ENCODE measurements at places on chromosomes 13 and 19.

DNA sequence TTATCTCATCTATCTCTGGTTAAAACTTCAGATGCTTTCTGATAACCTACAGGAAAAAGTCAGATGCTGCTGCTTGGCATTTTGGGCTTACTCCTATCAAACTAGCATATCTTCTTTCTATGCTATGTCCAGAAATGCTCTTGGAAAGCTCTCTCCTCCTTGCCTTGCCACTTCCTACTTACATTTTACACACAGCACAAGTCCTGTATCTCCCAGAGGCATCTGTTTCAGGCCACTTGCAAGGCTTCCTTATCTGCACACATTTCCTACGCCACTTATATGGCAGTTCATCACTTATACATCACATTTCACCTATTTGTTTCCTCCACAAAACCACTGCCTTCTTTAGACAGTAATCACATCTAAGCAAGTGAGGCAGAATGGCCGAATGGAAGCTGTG is 220.3 kb downstream of the DNAJC15 start:
- DNase-seq, result no peak

- no peak for DNase-seq
These were observed 10.7 kb downstream of the PPP1R37 start for GRCh38 chr19:45103508-45104319.

DNA sequence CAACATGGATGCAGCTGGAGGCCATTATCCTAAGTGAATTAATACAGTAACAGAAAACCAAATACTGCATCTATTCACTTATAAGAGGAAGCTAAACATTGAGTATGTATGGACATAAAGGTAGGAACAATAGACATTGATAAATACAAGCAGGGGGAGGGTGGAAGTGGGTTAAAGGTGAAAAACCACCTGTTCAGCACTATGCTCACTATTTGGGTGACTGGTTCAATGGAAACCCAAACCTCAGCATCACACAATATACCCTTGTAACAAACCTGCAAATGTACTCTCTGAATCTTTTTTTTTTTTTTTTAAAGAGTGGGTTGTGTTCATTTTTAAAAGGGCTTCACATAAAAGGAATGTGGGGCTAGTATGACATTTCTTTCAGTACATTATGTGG is 26.9 kb upstream of the CPB2 start:
- DNase-seq, result no peak

DNA sequence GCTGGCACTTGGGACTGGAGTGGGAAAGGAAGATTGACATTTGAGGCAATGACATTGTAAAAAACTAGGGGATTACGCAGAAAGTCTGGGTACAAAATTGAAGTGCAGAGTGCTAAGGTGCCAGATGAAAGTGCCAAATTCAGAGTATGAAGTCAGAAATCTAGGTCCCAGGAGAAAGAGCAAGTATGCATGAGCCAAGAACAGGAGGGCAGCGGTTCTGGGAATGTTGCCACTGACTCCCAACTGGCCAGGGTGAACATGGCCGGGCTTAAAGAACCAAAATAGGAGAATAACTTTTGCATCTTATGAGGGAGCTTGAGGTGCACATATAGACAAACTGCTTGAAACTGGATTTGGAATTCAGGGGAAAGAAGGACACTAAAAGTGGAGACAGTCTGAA is 495.8 kb upstream of the KLF12 start:
- no peak for DNase-seq

GRCh38 chr13:50990065-50990817 is 80.7 kb downstream of the RNASEH2B start:
- DNase-seq, result no peak

DNA sequence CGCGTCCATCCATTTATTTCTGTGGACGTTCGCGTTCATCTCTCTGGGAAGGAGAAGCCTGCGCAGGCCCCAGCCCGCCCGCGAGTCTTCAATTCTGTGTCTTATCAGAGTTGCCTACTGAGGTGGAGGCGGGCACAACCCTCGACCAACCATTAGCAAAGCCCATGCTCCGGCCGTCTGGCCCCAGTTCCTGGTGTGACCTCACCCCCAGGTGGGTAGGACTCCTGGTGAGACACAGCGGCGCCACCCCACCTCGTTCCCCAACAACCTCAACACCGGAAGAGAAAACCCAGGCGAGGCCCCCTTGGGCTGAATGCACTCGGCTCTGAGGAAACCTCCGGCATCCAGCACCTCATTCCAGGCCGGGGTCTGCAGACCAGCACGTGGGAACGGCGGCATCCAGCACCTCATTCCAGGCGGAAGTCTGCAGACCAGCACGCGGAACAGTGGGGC is 14.7 kb downstream of the ZNF787 start:
- no peak for DNase-seq

- peak; percentile 61 for DNase-seq
These were observed 15.8 kb downstream of the ZNF574 start for GRCh38 chr19:42091742-42092141.

DNA sequence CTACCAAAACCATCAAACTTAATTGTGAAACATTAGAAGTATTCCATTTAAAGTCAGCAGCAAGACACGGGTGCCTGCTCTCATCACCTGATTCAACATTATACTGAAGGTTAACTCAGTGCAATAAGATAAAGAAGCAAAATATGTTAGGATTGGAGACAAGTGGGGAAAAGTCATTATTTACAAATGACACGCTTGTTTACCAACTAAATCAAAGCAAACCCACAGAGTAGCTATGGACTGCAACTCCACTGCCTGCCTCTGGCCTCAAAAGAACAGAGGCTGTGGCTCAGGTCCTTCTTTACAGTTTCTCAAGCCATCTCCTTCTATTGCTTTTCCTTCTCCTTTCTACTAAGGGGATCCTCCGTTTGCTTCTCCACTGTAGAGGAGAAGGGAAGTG is 21.0 kb upstream of the ATP12A start:
- DNase-seq, result no peak

DNA sequence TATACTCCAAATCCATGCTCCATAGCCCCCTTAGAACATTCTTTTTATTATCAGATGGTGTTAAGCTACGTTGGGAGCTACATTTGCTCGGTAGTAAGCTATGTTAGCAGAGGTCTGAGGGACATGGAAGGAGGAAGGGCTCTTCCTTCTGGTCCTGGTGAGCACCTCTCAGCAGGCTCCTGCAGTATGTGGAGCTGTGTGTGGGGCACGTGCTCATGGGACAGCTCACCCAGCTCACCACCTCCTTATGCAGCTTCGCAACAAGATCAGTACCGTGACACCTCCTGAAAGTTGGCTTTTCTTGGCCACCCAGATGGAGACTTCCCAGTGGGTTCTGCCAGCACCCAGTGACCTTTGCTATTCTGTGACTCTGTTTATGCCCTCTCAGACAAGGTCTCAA is 400.5 kb upstream of the SLC10A2 start:
- DNase-seq, result no peak

DNA sequence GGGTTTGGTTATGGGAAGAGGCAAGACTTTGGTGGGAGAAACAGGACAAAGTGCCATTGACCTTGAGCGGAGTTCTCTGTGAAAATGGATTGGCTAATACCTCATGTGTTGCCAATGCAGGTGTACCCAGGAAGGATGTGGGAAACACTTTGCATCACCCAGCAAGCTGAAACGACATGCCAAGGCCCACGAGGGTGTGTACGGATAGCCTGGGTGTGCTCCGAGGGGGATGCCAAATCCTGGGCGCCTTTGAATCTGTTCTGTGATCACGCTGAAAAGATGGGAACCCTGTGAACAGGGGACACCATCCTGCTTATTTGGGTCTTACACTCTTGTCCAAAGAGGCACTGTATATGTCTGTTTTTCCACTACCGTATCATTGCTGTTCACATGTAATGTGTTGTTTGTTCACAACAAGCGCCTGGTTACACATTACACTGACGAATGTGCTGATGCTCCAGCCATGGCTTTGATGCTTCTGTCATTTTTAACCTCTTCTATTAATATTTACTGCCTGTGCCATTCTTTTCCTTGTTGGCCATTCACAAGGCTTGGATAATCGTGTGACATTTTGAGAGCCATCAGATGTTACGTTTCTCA is 8.3 kb downstream of the GTF3A start:
- DNase-seq, result no peak

DNA sequence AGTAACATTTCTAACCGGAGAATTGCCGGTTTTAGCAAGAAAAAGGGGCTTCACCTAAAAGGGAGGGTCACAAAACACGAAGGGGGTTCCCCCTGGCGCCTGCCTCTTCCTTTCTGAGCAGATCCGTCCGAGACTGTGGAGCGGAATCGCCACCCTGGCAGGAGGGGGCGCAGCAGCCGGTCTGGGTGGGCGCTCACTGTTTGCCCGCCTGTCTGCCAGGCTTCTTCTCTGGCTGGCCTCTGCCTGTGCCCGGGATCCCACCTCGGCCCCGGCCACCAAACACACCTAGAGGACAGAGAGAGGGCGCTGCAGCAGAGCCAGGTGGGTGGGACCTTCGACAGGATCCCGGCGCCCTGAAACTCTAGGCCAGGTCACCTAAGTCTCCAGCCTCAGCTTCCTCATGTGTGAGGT is 15.6 kb downstream of the LSM4 start:
- no peak for DNase-seq

DNA sequence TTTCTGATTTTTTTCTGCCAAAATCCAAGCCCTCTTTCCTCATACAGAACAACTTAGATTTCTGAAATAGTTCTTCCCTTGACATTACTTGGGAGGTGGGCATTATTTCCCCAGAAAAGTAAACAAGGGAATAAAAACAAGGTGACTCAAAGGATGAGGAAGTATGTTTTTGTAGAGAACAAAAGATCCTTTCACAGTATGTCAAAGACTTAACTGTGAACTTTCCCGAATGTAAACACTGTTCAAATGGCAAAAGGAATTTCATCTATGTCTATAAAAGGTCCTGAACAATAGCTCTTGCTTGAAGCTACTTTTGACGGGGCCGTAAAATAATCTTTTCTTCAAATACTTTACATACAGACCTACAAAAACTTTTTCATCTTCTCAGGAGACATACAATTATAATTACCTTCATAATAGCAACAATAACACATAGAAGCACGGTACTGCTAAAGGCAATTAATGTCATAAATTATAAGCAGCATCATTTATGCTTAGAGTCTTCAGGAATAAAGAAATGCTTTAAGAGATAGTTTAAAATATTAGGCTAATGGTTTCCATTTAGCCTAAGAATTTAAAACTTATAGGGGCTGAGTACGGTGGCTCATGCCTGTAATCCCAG is 191.1 kb downstream of the RGCC start:
- peak; percentile 86 for DNase-seq

GRCh38 chr13:43003010-43003409 is 11.0 kb upstream of the EPSTI1 start:
- no peak for DNase-seq

DNA sequence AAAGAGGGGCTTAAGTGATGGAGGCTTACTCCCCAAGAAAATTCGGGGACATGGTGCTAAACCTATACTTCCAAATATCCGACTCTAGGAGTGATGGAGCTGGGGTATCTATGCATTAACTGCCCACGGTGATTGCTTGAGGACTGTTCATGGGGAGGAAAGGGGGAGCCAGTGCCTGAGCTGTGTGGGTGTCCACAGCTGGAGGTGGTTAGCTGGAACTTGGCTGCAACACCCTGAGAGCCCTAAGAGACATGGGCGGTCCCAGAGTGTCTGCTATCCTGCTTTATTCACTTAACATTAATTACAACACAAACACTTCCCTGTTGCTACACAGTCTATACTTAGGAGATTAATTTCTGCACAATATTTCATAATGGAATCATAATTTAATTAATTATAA is 28.1 kb upstream of the POMP start:
- DNase-seq, result no peak

GRCh38 chr19:12994701-12995595 is at the start of gene NFIX:
Gene NFIX (plus strand): TSS chr19:12995475. CDS start chr19:12995838, 363 bp downstream.
- peak; percentile 55 for DNase-seq

DNA sequence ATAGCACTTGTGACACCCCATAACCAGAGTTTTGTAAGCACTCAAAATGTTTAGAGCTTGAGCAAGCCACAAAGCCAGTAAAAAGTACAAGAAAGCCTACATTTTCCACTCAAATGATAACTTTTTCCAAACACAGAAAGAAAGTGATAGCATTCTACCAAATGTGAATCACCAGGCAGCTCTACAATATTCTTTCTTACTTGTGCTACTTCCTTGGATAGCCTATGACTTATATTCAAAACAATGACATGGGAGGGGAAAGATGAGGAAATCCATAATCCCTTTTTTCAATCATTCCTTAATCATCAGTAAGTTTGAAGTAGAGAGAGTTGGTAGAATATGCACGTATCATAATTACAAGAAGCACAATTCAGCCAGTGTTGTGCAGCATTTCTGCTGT is 650.8 kb upstream of the PCDH9 start:
- DNase-seq, result no peak

DNA sequence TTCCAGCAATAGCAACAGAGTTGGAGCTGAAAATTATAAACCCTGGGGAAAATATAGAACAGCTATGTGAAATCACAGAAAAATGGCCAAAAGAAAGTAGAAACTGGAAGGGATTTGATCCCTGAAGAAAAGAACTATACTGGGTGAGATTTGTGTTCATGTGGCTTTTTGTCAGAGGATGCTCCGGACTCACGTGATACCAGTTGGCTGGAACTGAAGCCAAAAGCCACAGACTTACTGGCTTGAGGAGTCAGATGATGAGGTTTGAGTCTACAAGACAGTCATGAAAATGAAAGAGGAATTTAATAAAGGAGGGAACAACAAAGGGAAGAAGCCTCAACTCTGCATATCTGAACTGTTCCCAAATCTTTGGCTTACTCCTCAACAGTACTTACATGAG is 427.1 kb downstream of the GPC5 start:
- no peak for DNase-seq

GRCh38 chr13:110690516-110690915 is 15.4 kb downstream of the CARS2 start:
- DNase-seq, result no peak

- no peak for DNase-seq
These were observed 616 bp downstream of the TSHZ3 start for GRCh38 chr19:31348481-31349159.

- DNase-seq, result no peak
These were observed 834.0 kb upstream of the PCDH9 start for GRCh38 chr13:68064001-68064770.

GRCh38 chr13:99215184-99215830 is 14.7 kb downstream of the UBAC2 start:
- DNase-seq, result no peak

GRCh38 chr13:33349986-33350826 is 64.7 kb upstream of the STARD13 start:
- peak; percentile 38 for DNase-seq

All from LoVo (cell line).